ENCODE measurements at places on chromosomes 7 and 10.

GRCh38 chr7:748446-748845 is 21.4 kb upstream of the PRKAR1B start:
- H3K27ac ChIP-seq = no peak overlapping the region
- H3K4me3 ChIP-seq = no peak overlapping the region
- H3K36me3 ChIP-seq = peaks cover 4% of the 10 kb centered on the region
- H3K4me1 ChIP-seq = peaks cover 14% of the 10 kb centered on the region
- no peak for DNase-seq

DNA sequence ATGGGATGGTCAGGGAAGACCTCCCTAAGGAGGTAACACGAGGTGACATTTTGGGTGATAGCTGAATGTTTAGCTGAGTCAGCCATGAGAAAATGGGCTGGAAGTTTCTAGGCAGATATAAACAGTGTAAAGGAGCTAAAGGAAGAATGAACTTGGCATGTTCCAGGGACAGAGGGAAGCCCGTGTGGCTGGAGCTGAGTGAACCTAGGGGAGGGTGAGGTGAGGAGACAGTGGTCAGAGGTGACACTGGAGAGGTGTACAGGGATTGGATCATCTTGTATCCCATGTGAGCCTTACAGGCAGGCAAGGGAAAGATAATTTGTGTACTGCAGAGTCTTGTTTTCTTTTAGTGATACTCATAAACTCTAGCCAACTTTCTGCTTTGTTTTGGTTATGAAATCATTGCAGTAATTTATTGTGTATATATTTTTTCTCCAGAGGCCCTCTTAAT is 1.8 kb downstream of the STARD3NL start:
- H3K4me3 ChIP-seq = peak overlapping the region; percentile 97
- no peaks in the 10 kb centered on the region for H3K36me3 ChIP-seq
- no peak for DNase-seq

GRCh38 chr10:114917927-114918672 is 19.9 kb upstream of the TRUB1 start:
- H3K4me3 ChIP-seq = no peak overlapping the region
- H3K36me3 ChIP-seq = no peaks in the 10 kb centered on the region
- no peak overlapping the region for H3K27ac ChIP-seq
- DNase-seq = no peak
- no peaks in the 10 kb centered on the region for H3K4me1 ChIP-seq

DNA sequence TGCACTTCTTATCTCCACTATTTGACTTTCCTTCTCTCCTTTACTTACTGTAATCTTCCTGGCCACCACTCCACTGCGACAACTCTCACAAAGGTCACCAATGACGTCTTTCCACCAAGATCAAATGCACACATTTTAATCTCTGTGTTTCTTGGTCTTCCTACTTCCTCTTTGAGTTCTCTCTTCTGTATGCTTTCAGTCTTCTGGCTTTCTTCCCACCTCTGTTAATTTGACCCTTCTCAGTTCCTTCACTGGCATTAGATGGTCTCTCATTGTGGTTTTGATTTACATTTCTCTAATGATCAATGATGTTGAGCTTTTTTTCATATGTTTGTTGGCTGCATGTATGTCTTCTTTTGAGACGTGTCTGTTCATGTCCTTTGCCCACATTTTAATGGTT is 31.9 kb downstream of the FAM107B start:
- peaks cover 51% of the 10 kb centered on the region for H3K4me1 ChIP-seq
- H3K27me3 ChIP-seq = no peaks in the 10 kb centered on the region
- no peak for DNase-seq

GRCh38 chr10:111103196-111103840 is 26.5 kb downstream of the ADRA2A start:
- H3K27ac ChIP-seq = no peak overlapping the region
- no peaks in the 10 kb centered on the region for H3K4me1 ChIP-seq
- no peaks in the 10 kb centered on the region for H3K36me3 ChIP-seq
- no peaks in the 10 kb centered on the region for H3K27me3 ChIP-seq

DNA sequence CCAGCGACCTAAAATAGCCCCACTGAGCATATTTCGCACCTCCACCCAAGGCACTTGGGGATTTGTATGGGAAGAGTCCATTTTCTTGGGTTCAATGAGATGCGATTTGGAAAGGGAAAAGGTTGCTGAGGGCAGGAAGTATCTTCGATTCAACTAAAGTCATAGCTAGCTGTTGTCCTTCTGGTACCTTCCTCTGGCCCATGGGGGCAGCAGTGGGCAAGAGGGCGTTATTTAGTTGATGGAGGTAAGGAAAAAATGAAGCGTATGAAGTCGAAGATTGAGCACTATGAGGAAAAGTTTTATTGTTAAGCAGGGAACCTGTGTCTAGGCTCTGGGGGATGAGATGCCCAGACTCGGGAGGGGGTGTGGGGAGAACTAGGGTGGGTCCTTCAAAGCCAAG is 135.4 kb downstream of the EVX1 start:
- H3K27me3 ChIP-seq = no peaks in the 10 kb centered on the region
- H3K4me3 ChIP-seq = no peak overlapping the region
- no peak overlapping the region for H3K27ac ChIP-seq
- H3K4me1 ChIP-seq = no peaks in the 10 kb centered on the region

DNA sequence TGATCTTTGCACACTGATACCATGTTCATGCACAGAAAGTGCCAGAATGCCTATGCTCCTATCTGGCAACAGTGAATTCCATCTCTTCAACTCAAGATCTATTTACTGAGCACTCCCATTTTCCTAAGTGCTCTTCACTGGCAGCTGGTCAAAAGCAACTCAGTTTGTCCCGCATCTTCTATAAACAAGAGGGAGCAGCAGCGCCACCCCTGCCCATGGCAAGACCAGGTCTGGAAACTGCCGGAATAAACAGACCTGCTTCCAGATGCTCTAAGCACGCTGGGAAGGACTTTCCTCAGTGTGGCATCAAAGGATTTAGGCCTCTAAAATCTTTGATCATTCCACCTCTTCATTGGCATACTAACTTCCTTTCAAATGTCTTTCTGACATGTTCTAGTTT is 104.4 kb upstream of the MACROH2A2 start:
- no peak overlapping the region for H3K4me3 ChIP-seq
- H3K4me1 ChIP-seq = no peaks in the 10 kb centered on the region
- H3K36me3 ChIP-seq = no peaks in the 10 kb centered on the region

- no peak for DNase-seq
- H3K4me3 ChIP-seq = no peak overlapping the region
- H3K4me1 ChIP-seq = peaks cover 16% of the 10 kb centered on the region
- no peak overlapping the region for H3K27ac ChIP-seq
- no peaks in the 10 kb centered on the region for H3K27me3 ChIP-seq
These were observed 16.1 kb downstream of the KMT2C start for GRCh38 chr7:152419473-152420429.

DNA sequence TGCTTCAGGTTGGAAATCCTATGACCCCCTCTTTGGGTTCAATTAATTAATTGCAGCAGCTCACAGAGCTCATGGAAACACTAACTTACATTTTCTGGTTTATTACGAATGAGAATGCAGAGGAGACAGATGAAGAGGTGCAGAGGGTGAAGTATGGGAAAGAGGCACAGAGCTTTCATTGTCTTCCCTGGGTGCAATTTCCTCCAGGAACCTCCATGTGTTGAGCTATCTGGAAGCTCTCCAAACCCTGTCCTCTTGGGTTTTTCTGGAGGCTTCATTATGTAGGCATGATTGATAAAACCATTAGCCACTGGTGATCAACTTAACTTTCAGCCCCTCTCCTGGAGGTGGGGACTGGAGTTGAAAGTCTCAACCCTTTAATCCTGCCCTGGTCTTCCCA is 133.0 kb upstream of the AUTS2 start:
- no peak overlapping the region for H3K4me3 ChIP-seq
- H3K4me1 ChIP-seq = no peaks in the 10 kb centered on the region
- no peaks in the 10 kb centered on the region for H3K27me3 ChIP-seq
- no peak for DNase-seq
- no peaks in the 10 kb centered on the region for H3K36me3 ChIP-seq

GRCh38 chr7:38932509-38933168 is 23.6 kb upstream of the VPS41 start:
- H3K4me1 ChIP-seq = peaks cover 17% of the 10 kb centered on the region
- no peaks in the 10 kb centered on the region for H3K27me3 ChIP-seq
- peak overlapping the region; percentile 35 for H3K4me3 ChIP-seq
- DNase-seq = no peak
- H3K36me3 ChIP-seq = no peaks in the 10 kb centered on the region

DNA sequence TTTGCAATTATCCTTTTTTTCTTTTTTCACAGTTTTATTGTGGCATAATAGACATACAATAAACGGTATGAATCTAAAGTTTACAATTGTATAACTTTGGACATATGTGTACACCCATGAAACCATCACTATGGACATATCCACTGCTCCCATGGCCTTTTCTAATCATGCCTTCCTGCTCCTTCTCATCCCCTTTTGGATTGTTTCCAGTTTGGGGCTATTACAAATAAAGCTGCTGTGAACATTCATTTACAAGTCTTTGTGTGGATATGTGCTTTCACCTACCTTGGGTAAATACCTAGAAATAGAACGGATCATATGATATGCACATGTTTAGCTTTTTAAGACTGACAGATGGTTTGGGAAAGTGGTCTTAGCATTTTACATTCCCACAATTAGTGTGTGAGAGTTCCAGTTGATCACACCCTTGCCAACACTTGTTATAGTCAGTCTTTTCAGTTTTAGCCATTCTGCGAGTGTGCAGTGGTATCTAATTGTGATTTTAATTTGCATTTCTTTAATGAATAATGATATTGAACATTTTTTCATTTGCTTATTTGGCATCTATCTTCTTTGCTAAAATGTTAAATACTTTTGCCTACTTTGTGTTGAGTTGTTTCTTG is 120.9 kb upstream of the KAT6B start:
- no peak overlapping the region for H3K4me3 ChIP-seq
- no peak overlapping the region for H3K27ac ChIP-seq
- no peak for DNase-seq

- H3K27me3 ChIP-seq = no peaks in the 10 kb centered on the region
- no peak overlapping the region for H3K27ac ChIP-seq
- H3K4me1 ChIP-seq = peaks cover 65% of the 10 kb centered on the region
These were observed 13.2 kb downstream of the TES start for GRCh38 chr7:116223588-116223987.

DNA sequence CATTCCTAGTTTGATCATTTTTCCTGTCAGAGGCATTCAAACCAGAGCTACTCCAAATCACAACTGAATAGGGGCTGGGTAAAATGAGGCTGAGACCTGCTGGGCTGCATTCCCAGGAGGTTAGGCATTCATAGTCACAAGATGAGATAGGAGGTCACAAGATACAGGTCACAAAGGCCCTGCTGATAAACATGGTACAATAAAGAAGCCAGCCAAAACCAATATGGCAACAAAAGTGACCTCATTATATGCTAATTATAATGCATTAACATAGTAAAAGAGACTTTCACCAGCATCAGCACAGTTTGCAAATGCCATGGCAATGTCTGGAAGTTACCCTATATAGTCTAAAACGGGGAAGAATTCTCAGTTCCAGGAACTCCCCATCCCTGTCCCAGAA is 37.3 kb downstream of the TWIST1 start:
- no peaks in the 10 kb centered on the region for H3K27me3 ChIP-seq
- no peak overlapping the region for H3K27ac ChIP-seq
- no peak overlapping the region for H3K4me3 ChIP-seq
- no peaks in the 10 kb centered on the region for H3K4me1 ChIP-seq
- DNase-seq = no peak

DNA sequence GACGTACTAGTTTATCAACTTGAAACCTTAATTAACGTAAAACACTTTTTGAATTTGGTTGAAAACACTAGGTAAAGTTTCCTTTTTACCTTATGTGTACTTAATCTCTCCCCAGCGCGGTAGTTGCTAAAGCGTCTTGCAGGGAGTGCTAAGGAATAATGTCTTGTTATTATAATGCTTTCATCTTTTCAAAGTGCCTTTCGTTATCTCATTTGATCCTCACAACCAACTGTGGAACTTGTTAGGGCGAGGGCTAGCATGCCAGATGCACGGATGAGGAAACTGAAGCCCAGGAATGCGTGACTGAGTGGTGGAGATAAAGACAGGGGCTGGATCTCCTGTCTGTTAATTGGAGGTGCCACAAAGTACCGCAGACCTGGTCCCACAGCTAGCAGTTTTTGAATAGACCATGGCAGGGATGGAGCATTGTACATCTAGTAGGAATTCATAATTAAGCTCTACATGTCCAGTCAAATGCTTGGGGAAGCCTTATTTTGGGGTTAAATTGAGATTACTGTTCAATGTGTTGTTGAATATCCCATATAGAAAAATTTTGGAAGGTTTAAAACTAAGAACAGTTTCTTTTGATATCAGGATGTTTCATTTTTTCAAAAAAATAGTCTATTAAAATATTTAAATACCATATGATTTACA is 234.3 kb downstream of the SH2D4B start:
- H3K4me3 ChIP-seq = no peak overlapping the region
- no peaks in the 10 kb centered on the region for H3K4me1 ChIP-seq
- no peaks in the 10 kb centered on the region for H3K27me3 ChIP-seq
- no peaks in the 10 kb centered on the region for H3K36me3 ChIP-seq

GRCh38 chr7:90654718-90655427 is 58.8 kb downstream of the CDK14 start:
- no peaks in the 10 kb centered on the region for H3K27me3 ChIP-seq
- H3K36me3 ChIP-seq = no peaks in the 10 kb centered on the region
- no peak for DNase-seq
- no peak overlapping the region for H3K27ac ChIP-seq
- no peak overlapping the region for H3K4me3 ChIP-seq

- H3K27me3 ChIP-seq = no peaks in the 10 kb centered on the region
- H3K36me3 ChIP-seq = no peaks in the 10 kb centered on the region
- peak overlapping the region; percentile 99 for H3K27ac ChIP-seq
- DNase-seq = no peak
- H3K4me3 ChIP-seq = peak overlapping the region; percentile 99
These were observed 12.9 kb upstream of the HOXA2 start for GRCh38 chr7:27115221-27116026.

- peaks cover 33% of the 10 kb centered on the region for H3K36me3 ChIP-seq
- H3K4me1 ChIP-seq = no peaks in the 10 kb centered on the region
- no peak for DNase-seq
- no peak overlapping the region for H3K4me3 ChIP-seq
- H3K27me3 ChIP-seq = no peaks in the 10 kb centered on the region
These were observed 77.3 kb downstream of the DNAJB6 start for GRCh38 chr7:157413881-157414701.

DNA sequence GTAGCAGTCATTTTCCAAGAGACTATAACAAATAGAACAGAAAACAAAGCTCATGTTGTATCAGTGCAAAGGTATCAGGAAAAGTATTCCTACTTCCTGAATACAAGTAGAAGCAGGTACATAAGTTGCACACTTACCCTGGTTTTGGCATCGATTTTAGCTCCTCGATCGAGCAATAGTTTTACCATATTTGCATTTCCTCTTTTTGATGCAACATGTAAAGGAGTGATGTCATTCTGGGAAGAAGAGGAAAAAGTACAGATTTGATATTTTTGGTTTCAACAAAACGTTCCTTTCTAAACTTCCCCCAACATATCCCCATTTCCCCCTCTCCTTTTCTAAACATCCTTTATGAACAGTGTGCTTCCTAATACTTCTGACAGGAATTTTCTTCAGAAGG is 155.1 kb downstream of the ANK3 start:
- H3K27me3 ChIP-seq = no peaks in the 10 kb centered on the region
- no peak for DNase-seq
- H3K27ac ChIP-seq = no peak overlapping the region
- H3K36me3 ChIP-seq = no peaks in the 10 kb centered on the region
- H3K4me3 ChIP-seq = no peak overlapping the region

DNA sequence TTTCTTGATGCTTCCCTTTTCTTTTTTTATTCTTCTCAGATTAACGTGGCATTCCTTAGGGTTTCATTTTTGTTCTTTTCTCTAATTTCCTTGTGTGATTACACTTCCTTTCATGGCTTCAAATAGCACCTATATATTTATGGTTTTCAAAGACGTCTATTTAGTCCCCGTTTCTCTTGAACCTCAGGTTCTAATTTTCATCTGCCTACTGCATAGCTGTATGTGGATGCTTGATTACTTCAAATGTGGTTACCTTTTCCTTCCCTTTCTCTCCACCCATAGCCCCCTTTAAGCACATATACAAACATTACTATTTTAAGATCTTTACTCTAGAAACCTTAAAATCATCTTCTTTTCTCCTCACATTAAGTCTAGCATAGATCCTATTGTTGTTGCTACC is 2.4 kb downstream of the TPST1 start:
- no peaks in the 10 kb centered on the region for H3K27me3 ChIP-seq
- H3K4me1 ChIP-seq = peaks cover 32% of the 10 kb centered on the region

All from thoracic aorta (tissue), 2 donors.